Neural crest cell (in vitro differentiated cells): ENCODE measurements at places on chromosomes 6 and 20.

- peak overlapping the region; percentile 63 for H3K27ac ChIP-seq
- H3K36me3 ChIP-seq = no peaks in the 10 kb centered on the region
- H3K4me1 ChIP-seq = peaks cover 17% of the 10 kb centered on the region
- H3K4me3 ChIP-seq = peak overlapping the region; percentile 87
- no peak for DNase-seq
- peaks cover 5% of the 10 kb centered on the region for H3K27me3 ChIP-seq
Observed at GRCh38 chr20:45969712-45970634, 2.0 kb downstream of the ZNF335 start.

GRCh38 chr6:125526007-125526720, 223.3 kb upstream of the HEY2 start:
- H3K4me3 ChIP-seq = no peak overlapping the region
- H3K27me3 ChIP-seq = peaks cover 19% of the 10 kb centered on the region
- no peak overlapping the region for H3K27ac ChIP-seq
- H3K36me3 ChIP-seq = no peaks in the 10 kb centered on the region

- no peak for DNase-seq
- no peak overlapping the region for H3K27ac ChIP-seq
- no peaks in the 10 kb centered on the region for H3K4me1 ChIP-seq
- no peak overlapping the region for H3K4me3 ChIP-seq
Observed at GRCh38 chr6:70270287-70271005, 32.4 kb downstream of the COL9A1 start.

GRCh38 chr6:75155631-75156030, 50.2 kb downstream of the COL12A1 start:
- H3K27me3 ChIP-seq = peaks cover 4% of the 10 kb centered on the region
- peaks cover 23% of the 10 kb centered on the region for H3K4me1 ChIP-seq
- DNase-seq = no peak
- peaks cover 7% of the 10 kb centered on the region for H3K36me3 ChIP-seq
- peak overlapping the region; percentile 19 for H3K27ac ChIP-seq
- no peak overlapping the region for H3K4me3 ChIP-seq

DNA sequence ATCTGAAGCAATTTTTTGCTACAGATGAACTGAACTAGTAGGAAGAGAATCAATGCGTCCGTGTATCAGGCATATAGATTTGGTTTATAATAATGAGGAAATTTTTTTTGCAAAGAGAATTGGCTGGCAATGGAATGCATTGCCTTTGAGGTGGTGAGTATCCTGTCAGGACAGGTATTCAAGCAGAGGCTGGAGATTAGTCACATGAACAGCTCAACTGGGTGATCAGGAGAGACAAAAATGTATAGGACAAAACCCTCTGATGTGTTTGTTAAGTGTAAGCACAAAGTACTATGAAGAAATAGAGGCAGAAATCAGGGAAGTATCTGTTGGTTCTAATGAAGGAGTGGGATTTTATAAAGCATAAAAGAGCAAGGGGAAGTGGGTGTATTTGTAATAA, 80.5 kb downstream of the ISM1 start:
- H3K36me3 ChIP-seq = no peaks in the 10 kb centered on the region
- no peaks in the 10 kb centered on the region for H3K27me3 ChIP-seq
- DNase-seq = no peak
- no peaks in the 10 kb centered on the region for H3K4me1 ChIP-seq

DNA sequence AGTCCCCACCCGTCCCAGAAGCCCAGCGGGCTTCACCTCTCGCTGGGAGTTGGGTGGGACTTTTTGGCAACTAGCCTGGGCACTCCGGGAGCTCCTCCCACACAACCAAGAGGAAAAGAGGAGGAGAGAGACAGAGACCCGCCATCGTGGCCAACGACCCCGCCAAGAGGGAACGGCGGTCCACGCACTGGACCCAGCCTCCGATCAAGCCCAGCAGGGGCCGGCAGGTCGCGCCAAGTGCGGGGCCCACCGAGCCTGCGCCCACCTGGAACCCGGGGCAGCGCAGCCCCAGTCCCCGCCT, 3.0 kb upstream of the TMEM14C start:
- H3K36me3 ChIP-seq = peaks cover 3% of the 10 kb centered on the region
- no peak overlapping the region for H3K4me3 ChIP-seq
- no peak overlapping the region for H3K27ac ChIP-seq
- DNase-seq = no peak
